Activated CD4-positive, alpha-beta T cell treated with anti-CD3 and anti-CD28 coated beads for 48 hours (primary cell): ENCODE measurements at places on chromosomes 1 and 21.

- DNase-seq: no peak
Observed at GRCh38 chr1:218837051-218837450, 336.6 kb upstream of the LYPLAL1 start.

DNA sequence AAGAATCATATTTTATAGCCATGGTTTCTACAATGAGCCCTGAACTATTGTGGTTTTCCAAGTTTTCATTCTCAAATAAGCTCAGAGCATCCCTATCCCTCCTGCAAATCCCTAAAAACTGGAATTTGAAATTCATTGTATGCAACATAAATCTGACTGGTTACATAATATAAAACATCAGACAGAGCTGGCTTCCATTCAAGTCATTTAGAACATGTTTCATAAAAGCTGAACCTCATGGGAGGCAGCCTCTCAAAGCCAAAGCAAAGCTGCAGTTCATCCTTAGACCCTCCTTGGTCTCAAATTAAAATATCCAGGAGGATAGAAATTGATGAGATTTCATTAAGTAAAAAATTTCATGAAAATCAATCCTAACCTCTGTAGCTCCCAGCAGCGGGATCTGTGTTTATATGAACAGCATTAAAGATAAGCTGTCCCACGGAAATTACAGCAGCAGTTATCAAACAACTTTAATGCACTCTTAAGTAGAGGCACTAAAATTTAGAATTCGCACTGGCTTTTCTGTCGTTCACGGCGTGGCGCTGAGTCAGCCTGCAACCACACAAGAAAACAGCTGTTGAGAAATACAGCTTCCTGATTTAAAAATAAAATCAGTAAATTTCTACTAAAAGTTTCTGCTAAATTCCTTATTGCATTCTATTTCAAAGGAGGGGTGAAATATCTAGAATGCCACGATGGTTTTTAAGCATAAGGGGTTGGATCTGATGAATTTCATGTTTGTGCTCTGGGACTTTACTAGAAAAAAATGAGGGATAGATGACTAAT lies 99.9 kb upstream of the TIAM1 start:
- DNase-seq: no peak

DNA sequence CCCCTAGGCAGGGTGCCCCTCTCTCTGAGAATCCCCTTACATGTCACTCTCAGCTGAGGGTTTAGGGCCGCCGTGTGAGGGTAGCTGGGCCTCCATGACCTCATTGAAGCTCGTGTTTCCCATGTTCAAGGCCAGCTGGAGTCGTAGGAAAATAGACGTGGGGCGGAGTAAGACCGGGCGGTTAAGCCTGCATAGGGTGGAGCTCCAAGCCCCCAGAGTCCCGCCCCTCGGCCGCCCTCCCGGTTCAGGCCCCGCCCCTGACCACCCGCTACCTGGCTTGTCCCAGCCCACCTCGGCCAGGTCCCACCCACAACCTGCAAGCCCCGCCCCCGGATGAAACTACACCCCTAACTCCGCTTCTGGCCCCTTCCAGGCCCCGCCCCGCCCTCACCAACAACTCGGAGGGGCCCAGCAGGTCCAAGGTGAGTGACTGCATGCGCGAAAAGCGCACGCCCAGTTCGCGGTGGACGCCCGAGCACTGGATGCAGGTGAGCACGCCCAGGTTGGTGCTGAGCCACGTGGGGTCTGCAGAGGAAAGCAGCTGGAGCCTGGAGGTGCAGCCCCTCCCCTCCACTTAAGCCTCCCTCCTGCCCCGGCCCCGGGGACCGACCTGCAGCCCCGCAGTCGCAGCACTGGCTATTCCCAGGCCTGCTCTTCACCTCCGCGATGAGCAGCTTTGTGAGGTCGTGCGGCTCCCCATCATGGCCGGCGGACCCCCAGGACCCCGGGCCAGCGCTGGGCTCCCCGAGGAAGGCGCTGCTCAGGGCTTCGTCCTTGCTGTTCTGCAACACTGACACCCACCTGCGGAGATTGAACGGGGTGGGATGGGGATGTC lies 12.2 kb upstream of the TCEA3 start:
- DNase-seq: peak; percentile 52

DNA sequence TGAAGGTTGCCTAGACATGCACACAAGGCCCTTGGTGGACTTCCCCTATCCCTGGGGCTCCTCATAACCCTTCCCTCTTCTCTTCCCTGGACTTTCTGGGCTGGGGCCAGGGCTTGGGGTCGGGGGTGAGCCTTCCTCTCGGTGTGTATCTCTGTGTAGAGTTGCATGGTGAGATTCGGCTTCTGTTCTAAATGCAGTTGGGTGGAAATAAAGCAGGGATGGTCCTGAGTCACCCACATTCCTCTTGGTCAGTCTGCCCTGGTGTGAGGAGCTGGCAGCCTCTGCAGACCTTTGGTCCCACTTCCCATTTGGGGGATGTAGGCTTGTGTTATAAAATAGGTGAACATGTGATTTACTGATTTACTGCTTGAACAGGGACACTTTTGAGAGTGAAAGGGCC lies 38.0 kb downstream of the ADARB1 start:
- no peak for DNase-seq

DNA sequence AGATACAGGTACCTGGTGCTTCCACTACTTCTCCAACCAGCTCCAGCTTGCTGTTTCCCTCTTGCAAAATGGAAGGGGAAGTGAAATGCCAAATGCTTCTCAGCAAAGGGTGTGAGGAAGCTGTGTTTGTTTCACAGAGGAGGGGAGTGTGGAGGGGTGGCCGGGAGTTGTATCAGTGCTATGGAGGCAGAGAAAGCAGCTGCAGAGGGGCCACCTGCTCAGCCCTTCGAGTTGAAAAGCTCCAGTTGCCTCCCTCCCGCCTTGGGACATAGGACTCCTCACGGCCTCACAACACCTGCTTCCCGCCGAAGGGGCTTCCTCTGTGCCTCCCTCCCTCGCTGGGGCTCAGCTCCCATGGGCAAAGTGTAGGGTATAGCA lies 12.1 kb upstream of the LINGO4 start:
- no peak for DNase-seq

GRCh38 chr1:232218955-232219865 lies 410.7 kb downstream of the SIPA1L2 start:
- DNase-seq: no peak

- no peak for DNase-seq
Observed at GRCh38 chr1:214213136-214213535, 67.8 kb upstream of the SMYD2 start.

GRCh38 chr1:206816390-206817287 lies 44.3 kb upstream of the IL10 start:
- peak; percentile 36 for DNase-seq

DNA sequence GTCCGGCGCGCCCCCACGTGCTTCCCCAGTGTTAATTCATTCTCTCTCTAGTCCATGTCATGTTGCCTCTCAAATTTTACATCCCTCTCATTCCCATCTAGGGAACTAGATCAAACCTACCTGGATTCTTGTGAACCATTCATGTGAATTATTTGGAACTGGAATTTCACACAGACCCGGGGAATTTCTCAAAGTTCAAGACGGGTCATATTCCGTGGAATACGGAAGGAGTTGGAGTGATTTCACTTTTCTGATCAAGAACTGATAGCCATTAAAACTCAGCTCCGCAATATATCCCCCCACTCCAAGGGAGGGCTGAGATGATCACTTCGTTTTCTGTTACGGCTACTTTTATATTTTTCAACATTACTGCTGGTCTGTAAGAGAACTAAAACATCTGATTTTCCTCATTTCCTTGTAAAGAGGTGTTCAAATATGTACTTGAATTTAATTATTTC lies 1.0 kb upstream of the ENO1 start:
- no peak for DNase-seq

DNA sequence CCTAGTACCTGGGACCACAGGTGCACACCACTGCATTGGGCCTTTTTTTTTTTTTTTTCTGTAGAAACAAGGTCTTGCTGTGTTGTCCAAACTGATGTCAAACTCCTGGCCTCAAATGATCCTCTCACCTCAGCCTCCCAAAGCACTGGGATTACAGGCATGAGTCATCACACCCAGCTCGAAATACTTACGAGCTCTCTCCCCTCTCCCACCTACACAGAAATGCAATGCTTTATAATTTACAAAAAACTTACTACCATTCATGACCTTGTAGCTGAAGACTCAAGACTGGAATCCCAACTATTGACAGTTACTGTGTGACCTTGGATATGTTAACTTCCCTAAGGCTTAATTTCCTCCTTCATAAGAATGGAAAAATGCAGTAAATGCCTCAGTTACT lies 18.7 kb downstream of the FOXJ3 start:
- DNase-seq: no peak

GRCh38 chr1:75559800-75560199 lies 51.1 kb downstream of the SLC44A5 start:
- DNase-seq: no peak

- no peak for DNase-seq
Observed at GRCh38 chr1:226862890-226863289, 7.5 kb upstream of the PSEN2 start.

DNA sequence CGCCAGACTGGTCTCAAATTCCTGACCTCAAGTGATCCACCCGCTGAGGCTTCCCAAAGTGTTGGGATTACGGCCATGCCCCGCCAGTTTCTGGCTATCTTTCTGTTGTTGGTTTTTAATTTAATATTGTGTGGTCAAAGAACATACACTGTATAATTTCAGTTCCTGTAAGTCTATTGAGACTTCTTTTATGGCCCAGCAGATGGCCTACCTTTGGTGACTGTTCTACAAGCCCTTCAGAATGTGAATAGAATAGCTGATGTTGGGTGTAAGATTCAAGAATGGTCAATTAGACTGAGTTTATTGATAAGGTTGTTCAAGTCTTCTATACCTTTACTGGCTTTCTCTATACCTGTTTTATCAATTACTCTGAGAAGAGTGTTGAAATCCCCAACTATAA lies 10.7 kb downstream of the HES2 start:
- DNase-seq: no peak

- no peak for DNase-seq
Observed at GRCh38 chr1:114702737-114703136, 7.4 kb upstream of the AMPD1 start.

GRCh38 chr1:92769856-92770255 lies 15.1 kb downstream of the EVI5 start:
- no peak for DNase-seq

DNA sequence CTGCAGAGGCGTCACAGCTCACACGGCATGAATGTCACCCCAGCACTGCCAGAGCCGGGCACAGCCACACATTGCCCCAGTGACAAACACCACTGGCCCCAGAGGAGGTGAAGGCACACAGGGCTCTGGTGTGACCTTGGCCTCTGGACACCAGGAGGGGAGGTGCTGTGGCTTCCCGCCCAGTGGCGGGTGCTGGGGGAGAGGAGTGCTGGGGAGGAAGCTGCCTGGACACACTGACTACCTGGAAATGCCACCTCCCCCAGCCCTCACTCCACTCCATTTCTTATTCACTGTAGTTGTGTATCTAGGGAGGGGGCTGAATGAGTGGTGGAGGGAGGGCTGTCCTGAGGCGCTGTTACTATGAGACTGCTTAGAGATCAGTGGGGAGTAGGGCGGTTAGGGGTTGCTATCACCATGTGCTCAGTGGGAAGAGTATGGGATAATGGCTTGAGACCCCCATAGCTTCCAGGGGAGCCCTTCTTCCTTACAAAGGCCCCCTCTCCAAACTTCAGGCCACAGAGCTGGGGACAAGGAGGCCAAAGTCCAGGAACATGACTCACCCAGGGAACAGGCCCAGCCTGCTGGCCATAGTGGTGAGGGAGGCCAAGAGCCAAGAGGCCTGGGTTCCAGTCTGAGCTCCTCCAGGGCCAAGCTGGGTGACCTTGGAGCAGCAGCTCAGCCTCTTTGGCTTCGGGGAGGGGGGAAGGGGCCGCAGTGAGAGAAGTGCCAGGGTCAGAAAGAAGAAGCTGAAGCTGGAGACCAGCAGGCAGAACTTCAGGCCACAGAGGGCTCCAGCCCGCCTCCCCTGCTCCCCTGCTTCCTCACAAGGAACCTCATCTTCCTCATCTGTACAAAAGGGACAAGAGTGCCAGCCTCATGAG lies 40.1 kb downstream of the AHDC1 start:
- DNase-seq: no peak

- DNase-seq: no peak
Observed at GRCh38 chr1:30627206-30627605, 96.2 kb downstream of the MATN1 start.

DNA sequence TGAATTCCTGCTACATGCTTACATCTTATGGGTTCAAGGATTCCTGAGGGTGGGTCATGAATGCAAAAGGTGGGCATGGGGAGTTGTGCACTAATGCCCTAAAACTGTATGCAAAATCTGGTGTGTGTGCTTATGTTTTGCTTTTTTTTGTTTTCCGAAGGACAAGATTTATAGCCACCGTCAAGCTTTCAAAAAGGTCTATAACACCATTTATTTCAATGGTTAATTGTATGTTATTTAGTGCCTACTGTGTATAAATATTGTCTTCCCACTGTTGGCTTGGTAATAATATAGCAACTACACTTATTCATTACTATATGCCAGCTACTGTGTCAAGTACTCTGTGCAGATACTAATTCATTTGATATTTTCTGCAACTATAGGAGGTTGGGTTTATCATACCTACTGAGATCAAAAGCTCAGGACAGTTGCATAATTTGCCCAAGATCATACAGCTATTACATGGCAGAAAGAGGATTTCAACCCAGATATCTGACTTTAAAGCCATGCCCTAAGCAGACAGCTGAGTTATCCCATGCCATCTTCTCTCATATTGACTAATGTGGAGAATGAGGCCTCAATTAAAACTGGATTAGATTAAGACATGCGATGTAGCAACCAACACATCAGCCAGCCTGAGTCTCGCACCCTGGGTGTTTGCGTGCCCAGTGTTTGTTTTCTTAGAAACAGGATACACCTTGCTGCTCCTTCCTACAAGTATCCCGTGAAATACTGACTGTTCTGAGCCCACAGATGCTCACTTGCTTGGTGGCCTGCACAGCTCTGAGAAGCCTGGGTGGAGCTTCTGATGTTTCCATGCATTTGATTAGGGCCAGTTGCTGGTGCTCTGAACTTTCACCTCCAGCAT lies 34.6 kb downstream of the GADD45A start:
- no peak for DNase-seq

DNA sequence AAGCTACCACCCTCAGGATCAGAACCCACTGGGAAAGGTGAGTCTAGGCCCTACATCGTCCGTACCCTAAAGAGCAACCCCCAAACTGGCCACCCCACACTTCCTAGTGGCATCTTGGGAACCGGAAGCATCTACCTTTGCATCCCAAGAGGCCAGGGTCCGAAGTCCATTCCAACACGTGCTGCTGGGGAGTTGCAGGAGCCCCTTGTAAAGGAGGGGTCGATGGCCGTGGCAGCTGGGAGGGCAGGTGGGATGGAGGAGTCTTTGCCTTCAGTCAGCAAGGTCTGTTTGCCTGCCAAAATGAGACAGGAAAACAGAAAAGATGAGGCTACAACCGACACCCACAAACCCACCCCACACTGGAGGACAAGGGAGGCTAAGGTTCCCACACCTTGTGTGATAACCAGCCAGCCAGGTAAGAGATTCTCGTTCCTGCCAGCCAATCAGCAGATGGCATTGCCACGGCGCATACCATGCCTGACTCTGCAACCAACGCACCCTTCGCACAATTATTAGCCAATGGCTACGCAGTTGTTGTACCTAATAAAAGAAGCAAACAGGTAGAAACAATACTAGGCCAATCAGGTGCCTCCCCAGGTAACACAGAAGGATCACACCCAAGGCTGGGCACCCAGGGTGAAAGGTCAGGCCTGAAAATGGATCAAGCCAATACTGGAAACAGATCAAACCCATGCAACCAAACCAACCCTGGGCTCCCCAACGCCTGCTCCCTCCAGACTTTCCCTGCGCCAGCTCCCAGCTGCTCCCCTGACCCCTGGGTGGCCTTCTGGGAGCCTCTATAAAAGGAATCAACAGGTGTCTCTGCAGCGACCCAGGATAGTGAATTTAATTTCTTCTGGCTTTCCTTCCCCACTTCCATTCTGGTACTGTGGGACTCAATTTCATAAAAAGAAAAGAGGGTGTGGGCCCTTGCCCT lies 35.6 kb downstream of the CASZ1 start:
- DNase-seq: no peak

GRCh38 chr1:156481527-156481926 lies 19.0 kb downstream of the MEF2D start:
- DNase-seq: peak; percentile 53
